ENCODE measurements at places on chromosomes 4 and X. TPM values are rescaled to one million over a fixed set of nuclear protein-coding genes. Genes with fewer than 3 reads are reported as not detected.

DDX53 gene
- polyA plus RNA-seq = not detected

ARX gene
- not detected for polyA plus RNA-seq

GUCY1B1 gene
- 7.5 TPM for polyA plus RNA-seq

SRPX2 gene
- 4.1 TPM for polyA plus RNA-seq

TRIM2 gene
- 7.6 TPM for polyA plus RNA-seq

AVPR2 gene
- polyA plus RNA-seq = 4.1 TPM

TMEM164 gene
- 17.6 TPM for polyA plus RNA-seq

SLIT2 gene
- 2.9 TPM for polyA plus RNA-seq

RENBP gene
- polyA plus RNA-seq = 13.3 TPM

PNMA3 gene
- polyA plus RNA-seq = 3.2 TPM

IL2RG gene
- polyA plus RNA-seq = 1.1 TPM

CFAP299 gene
- not detected for polyA plus RNA-seq

NSDHL gene
- polyA plus RNA-seq = 33.1 TPM

MTTP gene
- 0.59 TPM for polyA plus RNA-seq

CT45A5 gene
- polyA plus RNA-seq = not detected

MSANTD1 gene
- polyA plus RNA-seq = 0.20 TPM

TBC1D8B gene
- 1.9 TPM for polyA plus RNA-seq

SSX1 gene
- not detected for polyA plus RNA-seq

CSAG1 gene
- not detected for polyA plus RNA-seq

GRIA2 gene
- 0.09 TPM for polyA plus RNA-seq

FRG2 gene
- not detected for polyA plus RNA-seq

PTTG2 gene
- polyA plus RNA-seq = 0.54 TPM

PDE6B gene
- polyA plus RNA-seq = 3.6 TPM

KDR gene
- polyA plus RNA-seq = 10.5 TPM

CTAG1B gene
- polyA plus RNA-seq = not detected

TBC1D19 gene
- 5.5 TPM for polyA plus RNA-seq

All from right cardiac atrium (tissue), 5 donors.